Stimulated activated CD4-positive, alpha-beta T cell treated with anti-CD3 and anti-CD28 coated beads, Interleukin-1b, Interleukin-23, amount 100 ng/mL, for 24 hours (primary cell): ENCODE measurements at places on chromosomes 1 and 21.

DNA sequence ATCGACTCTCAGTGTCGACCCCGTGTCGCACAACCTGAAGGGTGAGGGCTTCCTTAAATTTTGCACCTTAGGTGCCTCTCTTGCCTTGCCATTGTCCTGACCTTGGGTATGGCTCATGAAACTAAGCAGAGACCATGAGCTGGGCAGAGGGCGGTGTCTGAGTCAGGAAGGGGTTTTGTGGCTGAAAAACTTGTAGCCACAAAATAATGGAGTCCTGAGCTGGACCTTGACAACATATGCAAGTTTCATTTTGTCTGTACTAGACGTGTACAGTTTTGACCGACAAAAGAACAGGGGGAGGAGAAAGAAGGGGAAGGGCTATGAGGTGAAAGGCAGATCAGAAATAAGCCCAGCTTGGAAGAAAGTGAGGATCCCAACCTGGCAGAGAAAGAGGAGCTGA, 8.3 kb upstream of the RUNX1 start:
- DNase-seq = no peak

DNA sequence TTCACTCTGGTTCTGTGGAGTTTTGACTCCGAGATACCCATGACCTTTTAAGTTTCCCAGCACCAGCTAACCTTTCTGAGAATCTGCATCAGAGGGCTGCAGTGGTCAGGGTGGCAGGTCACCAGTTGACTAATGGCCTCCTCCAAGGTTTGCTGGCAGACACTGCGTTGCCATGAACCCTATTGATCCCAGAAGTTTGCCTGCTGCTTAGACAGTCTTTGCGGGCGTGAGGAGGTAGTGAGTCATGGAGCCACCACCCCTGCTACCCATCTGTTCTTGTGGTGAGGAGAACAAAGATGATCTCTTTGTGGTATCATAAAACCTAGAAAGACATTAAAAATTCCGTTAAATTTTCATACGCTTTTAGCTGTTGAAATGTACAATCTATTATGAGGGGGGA, 180.4 kb downstream of the FGGY start:
- DNase-seq = no peak

GRCh38 chr1:41863718-41864117, 55.0 kb downstream of the HIVEP3 start:
- DNase-seq = no peak

DNA sequence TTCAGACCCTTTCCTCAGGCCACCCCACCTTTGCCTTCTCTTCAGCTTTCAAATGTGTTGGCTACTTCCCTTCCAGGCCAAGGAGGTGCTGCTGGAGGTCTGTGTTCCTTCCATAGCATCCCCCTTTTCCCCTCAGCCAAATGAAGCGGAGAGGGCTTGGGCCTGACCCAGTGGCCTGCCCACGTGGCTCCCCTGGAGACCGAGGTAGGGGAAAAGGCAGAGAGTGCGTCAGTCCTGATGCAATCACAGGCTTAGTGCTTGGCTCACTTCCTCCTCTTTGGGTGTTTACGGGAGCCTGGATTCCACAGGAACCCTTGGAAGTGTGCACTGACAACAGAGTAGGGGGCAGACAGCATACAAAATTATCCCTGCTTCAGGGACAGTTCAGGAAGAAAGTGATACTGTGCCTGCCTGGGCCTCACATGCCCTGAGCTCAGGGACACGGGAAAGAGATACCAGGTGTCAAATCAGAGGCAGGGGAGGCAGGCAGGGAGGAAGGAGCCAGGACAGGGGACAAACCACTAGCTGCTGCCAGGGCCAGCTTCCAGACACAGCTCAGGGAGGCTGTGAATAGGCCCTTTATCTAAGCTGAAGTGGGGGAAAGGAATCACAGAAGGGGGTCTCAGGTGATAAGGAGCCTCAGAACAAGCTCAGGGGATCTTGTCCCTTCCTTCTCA, 16.6 kb upstream of the PTP4A2 start:
- DNase-seq = no peak

- no peak for DNase-seq
Measured at GRCh38 chr1:231312432-231312788, 25.2 kb downstream of the EXOC8 start.

DNA sequence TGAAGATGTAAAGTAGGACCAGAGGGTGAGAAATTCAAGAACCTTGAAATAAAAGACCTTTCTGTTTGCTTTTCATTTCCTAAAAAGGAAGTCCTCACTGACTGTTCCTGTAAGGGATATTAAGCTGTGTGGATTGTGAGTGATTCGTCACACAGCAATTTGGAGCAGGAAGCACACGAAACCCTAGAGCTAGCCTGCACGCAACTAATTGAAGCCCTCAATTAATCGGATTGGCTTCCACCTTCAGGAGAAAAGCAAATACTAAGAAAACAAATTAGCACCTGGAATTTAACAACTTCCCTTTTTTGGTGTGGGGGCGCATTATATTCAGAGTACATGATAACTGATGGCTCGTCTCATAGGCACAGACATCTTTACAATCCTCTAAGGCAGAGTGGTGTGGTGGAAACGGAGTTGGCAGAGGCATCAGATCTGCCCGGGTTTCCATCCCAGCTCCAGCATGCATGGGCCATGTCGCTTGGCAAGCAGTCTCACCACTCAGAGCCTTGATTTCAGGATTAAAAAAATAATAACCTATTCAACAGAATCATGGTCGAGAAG, 95.2 kb downstream of the KCNJ15 start:
- no peak for DNase-seq

DNA sequence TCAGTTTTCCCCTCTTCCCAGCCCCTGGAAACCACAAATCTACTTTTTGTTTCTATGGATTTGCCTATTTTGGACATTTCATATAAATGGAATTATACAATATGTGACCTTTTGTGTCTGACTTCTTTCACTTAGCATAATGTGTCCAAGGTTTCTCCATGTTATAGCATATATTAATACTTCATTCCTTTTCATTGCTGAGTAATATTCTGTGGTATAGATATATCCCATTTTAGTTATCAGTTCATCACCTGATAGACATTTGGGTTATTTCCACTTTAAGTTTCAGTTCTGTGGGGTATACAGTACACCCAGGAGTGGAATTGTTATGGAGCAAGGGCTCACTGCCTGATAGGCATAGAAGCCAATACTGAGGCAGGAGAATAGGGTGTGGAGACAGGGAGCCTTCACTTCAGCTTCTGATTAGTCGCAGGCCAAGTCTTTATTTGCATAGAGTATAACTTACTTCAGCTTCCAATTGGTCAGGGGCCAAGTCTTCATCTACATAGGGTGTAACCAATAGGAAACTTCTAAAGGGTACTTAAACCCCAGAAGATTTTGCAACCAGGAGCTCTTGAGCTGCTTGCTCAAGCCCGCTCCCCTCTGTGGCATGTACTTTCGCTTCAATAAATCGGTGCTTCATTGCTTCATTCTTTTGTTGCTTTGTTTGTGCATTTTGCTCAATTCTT, 8.3 kb upstream of the NVL start:
- no peak for DNase-seq

DNA sequence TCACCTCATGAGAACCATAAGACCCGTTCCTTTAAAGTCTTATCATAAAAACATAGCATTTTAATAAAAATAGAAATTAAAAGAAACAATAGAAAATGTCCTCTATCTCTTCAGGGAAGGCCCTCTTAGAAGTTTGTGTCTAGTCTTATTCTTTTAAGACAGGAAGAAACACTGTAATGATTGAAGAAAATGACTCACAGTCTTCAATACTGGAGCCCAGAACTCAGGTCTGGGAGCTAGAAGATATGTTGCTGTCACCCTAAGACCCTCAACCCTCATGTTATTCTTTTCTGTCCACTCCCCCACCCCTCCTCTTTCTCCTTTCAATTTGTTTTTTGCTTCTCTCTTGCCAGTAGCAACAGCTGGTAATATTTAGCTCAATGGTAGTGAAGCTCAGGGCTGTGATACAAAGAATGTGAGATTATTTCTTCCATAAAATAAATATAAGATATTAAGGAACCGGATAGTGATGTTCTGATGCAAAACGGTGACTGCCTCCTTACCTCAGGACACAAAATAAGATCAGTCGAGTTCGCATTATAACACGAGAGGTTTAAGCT, 12.0 kb downstream of the DUSP10 start:
- no peak for DNase-seq
